Stimulated activated CD4-positive, alpha-beta T cell treated with anti-CD3 and anti-CD28 coated beads, Interleukin-15, amount 100 ng/mL, for 24 hours (primary cell): ENCODE measurements at places on chromosomes 2 and 18.
A peak's percentile ranks its signal among the peaks of the same experiment; 100 is the strongest.

GRCh38 chr2:114368705-114369104, 73.7 kb upstream of the DPP10 start:
- no peak for DNase-seq

DNA sequence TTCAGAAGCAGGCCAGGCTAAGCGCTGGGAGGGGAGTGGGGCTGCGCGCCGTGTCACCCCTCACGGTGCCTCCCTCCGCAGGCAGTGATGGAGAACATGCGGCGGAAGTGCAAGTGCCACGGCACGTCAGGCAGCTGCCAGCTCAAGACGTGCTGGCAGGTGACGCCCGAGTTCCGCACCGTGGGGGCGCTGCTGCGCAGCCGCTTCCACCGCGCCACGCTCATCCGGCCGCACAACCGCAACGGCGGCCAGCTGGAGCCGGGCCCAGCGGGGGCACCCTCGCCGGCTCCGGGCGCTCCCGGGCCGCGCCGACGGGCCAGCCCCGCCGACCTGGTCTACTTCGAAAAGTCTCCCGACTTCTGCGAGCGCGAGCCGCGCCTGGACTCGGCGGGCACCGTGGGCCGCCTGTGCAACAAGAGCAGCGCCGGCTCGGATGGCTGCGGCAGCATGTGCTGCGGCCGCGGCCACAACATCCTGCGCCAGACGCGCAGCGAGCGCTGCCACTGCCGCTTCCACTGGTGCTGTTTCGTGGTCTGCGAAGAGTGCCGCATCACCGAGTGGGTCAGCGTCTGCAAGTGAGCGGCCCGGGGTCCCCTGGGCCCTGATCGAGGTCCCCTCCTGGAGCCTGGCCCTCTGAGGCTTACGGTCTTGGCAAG, 12.2 kb downstream of the WNT10A start:
- peak; percentile 89 for DNase-seq

GRCh38 chr18:79818036-79818435, 20.3 kb downstream of the KCNG2 start:
- no peak for DNase-seq

DNA sequence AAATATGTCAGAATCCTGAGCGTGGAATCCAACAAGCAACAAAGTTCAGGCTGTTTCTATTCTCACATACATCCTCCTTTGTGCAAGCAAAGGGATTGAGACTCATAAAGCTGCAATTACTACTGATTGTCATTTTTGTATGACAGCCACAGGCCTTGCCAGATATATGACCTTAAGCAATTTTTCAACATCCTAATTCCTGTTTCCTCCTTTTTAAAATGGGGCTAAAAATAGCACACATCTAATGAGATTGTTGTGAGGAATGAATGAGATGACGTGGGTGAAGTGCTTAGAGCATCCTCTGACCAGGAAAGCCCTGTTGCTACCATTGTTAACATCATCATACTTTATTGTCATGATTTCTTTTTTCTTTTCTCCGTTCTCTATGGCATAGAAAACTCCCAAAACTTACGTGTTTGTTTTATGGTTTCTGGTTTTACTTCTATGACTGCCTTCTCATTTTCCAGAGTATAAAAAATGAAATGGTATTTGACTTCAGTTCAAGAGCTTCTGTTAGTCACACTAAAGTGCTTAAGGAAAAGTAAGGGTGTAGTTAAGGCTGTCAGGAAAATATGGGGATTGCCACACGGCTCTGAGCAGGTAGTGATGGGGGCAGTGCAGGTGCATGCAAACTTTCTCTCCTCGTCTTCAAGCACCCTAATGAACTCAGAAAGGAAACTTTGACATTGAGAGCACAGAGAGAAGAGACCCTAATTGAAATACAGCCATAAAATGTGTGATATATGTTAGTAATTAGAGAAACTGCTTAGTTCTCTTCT, 590.6 kb upstream of the NETO1 start:
- no peak for DNase-seq

DNA sequence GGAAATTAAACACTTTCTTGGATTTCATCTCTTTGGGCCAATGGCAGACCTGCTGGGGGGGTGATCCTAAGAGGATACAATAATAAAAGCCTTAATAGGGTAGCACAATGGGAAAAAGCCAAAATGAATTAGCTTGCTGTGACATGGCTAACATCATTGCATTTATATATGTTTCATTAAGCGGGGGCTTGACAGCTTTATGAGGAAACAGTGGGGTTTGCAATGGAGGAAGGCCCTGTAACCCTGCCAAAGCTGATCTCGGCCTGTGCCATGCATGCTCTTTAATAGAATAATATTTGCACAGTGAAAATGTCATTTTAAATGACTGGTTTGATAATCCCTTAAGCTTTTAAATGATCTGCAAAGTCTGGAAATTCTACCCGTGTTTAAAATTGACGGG, 291.5 kb downstream of the SLC4A3 start:
- DNase-seq: no peak

DNA sequence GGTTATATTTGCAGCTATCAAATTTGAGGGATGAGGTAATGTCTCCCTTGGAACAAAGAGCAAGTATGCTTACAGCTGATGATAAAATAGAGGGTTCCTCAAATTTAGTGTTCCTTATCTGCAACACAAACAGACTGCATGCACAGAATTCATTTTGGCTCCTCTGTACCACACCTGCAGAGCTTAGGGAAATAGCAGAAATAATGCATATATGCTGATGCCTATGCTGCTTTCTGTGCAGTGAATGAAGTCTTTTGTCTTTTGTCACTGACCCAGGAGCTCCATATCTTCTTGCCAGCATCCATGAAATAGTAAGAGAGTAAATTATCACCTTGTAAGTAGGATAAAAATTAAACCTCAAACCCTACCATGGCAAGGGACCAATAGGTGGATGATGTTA, 69.8 kb downstream of the NCKAP1 start:
- DNase-seq: no peak

- DNase-seq: no peak
These were observed 32.9 kb downstream of the EPHA4 start for GRCh38 chr2:221539246-221539645.

- no peak for DNase-seq
These were observed 708.6 kb upstream of the ZEB2 start for GRCh38 chr2:145228506-145228905.

GRCh38 chr18:7749008-7749405, 181.9 kb downstream of the PTPRM start:
- no peak for DNase-seq

- DNase-seq: no peak
These were observed 197.2 kb upstream of the HNRNPA3 start for GRCh38 chr2:177015356-177015923.

- DNase-seq: no peak
These were observed 104.7 kb upstream of the ODC1 start for GRCh38 chr2:10552871-10553245.

DNA sequence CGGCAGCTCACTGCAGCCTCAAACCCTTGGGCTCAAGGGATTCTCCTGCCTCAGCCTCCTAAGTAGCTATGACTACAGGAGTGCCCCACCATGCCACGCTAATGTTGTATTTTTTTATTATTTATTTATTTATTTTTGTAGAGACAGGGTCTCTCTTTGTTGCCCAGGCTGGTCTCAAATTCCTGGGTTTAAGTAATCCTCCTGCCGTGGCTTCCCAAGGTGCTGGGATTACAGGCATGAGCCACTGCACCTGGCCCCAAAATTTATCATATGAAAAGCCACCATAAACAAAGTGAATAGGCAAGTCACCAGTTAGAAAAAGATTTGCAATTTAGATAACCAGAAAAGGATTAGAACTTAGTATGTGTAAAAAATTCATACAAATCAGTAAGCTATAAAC, 138.6 kb upstream of the NCK2 start:
- no peak for DNase-seq

GRCh38 chr2:62743506-62743905, 38.0 kb downstream of the EHBP1 start:
- DNase-seq: no peak

- no peak for DNase-seq
These were observed 47.9 kb upstream of the PMAIP1 start for GRCh38 chr18:59851784-59852399.

- no peak for DNase-seq
These were observed 279.9 kb upstream of the NCKAP5 start for GRCh38 chr2:133848111-133848649.

GRCh38 chr2:238079874-238080327, 19.1 kb downstream of the SCLY start:
- no peak for DNase-seq

DNA sequence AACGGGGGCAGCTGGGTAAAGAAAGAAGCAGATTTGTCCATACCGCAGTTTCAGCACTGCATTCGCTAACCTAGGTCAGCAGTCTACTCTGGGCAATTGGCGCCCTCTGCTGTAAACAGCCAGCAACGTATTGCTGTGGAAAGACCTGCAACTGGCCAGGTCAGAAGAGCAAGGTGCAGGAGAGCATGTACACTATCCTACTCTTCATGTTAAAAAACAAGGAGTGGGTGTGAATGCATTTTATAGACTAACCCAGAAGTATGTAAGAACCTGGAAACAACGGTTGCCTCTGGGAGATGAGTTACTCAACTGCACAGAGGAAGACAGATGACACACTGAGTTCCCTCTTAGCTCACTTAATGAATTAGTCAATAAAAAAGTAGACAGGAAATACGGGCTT, 6.2 kb downstream of the MRPS5 start:
- DNase-seq: peak; percentile 78

GRCh38 chr2:215771241-215771640, 242.1 kb downstream of the MREG start:
- DNase-seq: no peak

DNA sequence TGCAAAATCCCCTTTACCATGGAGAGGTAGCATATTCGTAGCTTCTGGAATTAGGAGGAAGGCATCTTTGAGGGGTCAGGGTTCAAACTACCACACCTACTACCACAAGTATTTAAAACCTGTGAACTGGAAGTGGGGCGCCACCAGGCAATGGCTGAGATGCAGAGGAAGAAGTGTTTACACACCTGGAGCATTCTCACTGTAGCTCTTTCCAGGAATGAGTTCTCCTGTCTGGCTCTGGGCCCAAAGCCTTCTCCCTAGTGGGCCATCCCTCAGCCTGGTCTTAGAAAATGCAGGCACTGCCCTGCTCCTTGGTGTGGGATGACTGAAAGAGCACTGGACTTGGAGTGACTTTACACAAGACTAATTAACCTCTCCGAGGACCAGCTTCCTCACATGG, 30.7 kb upstream of the FOXI3 start:
- DNase-seq: no peak

- peak; percentile 38 for DNase-seq
These were observed at the start of gene LONRF2 for GRCh38 chr2:100321866-100322820. Gene LONRF2, minus strand, starts transcription at chr2:100322501. Its CDS starts 408 bp downstream, at chr2:100322093.

DNA sequence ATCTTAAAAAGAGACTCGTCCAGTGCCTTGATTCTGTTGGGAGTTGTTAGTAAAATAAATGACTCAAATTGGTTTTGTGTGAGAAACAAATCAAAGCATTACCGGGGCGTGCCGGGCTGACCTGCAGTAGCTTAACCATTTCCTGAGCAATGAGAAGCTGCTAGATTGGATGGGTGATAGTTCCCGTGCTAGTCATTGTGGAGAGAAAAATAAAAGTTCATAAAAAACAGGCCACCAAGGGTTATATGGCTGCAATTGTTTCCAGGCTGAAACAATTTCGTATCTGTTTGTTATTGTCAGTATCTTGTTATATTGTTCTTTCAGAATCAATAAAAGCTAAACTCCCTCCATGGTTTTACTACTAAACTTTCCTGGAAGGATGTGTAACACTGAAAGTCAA, 314.4 kb downstream of the MTX2 start:
- DNase-seq: no peak

- DNase-seq: no peak
These were observed 10.6 kb downstream of the GPC1 start for GRCh38 chr2:240445961-240446663.

DNA sequence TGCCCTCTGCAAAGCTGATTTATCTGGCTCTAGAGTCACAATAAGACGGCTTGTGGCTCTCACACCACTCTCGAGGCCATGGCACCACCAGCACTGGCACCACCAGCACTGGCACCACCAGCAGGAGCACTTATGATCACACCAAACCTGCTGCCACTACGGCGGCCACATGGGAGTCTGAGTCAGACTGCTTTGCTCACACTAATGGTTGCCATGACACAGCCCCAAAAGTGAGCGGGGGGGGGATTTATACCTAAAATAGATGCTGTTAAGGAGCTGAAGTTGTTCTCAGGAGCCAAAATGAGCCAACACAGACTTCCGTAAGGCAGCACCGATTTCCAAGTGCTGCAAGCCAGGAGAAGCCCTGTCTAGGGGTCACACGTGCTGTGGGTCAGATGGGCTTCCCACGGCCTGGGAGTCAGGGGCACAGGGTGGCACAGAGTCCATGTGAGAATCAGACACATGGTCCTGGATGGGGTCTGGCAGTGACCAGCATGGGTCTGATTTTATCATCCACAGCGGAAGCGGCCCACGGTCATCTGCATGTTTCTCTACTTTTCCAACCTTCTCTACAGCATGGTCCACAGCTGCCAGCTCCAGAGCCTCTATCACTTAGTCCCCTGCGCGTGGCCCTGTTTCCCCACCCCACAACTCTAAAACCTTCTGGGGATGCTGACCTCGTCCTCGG, 16.7 kb downstream of the DNMT3A start:
- DNase-seq: peak; percentile 55

DNA sequence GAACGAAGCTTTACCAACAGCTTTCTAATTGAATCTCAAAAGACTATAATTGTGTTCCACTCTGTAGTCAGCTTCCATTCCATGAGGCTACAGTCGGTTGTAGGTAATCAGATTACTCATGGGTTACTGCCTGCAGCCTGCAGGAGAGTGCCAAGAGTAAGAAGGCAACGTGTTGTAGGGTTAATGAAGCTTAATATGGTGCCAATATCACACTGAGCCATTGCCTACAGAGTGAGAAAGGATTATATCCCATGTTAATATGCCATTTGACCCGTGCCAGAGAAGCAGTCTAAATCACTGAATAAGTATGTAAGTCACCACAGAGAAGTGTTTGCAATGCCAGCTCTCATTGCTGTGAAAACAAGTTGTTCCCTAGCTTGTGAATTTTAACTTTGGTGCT, 734.5 kb upstream of the ACVR2A start:
- no peak for DNase-seq

- DNase-seq: no peak
These were observed 22.0 kb downstream of the FAM178B start for GRCh38 chr2:96964221-96964905.

DNA sequence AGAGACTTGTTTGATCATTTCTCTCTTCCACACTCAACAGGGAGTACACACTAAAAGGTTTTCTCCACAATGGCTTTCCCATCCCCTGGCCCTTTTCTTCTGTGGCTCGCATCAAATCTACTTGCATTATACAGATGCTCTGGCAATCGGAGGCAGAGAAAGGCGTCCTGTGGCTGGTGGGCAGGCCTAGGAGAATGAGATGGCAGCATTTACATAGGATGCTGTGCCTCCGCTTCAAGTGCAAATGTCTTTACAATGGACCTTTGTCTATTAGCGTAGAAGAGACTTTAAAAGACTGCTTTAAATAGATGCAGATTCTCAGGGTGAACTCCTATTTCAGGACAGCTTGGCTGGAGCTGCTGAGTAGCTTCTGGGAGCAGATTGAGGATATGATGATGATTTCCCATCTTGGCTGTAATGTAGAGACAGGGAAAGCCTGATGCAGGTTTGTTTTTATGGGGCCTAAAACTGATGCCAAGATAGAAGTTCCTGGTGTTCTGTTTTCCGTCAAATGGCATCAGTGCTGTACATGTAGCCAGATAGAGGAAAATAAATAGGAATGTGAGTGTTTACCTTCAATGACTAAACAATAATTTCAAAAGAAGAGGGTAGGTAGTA, 423.4 kb downstream of the RND3 start:
- DNase-seq: no peak

- peak; percentile 47 for DNase-seq
These were observed 32.5 kb upstream of the CD28 start for GRCh38 chr2:203673933-203674332.

- DNase-seq: no peak
These were observed 45.1 kb downstream of the DPYSL5 start for GRCh38 chr2:26892922-26893524.

GRCh38 chr18:62413206-62413605, 88.1 kb downstream of the TNFRSF11A start:
- DNase-seq: no peak
